ENCODE measurements at places on chromosomes 7 and 10.

DNA sequence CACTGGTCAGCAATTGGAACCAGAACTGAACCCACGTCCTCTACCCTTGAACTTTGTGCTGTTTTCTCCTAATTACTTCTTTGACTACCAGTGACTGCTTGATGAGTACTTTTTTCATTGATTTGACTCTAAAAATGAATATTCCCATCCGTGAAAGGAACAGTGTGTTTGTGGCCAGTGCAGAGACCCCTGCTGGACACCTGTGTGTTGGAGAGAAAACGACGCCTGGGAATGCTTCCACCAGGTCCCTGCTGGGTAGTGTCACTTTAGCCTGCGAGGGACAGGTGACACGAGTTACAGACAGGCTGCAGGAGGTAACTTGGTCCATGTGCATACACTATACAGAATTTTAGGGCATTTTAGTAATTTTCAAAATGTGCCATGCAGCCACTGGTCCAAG lies 6.8 kb upstream of the GJD4 start:
- DNase-seq, result no peak

- DNase-seq, result no peak
Measured at GRCh38 chr7:47428052-47428767, 153.7 kb downstream of the TNS3 start.

DNA sequence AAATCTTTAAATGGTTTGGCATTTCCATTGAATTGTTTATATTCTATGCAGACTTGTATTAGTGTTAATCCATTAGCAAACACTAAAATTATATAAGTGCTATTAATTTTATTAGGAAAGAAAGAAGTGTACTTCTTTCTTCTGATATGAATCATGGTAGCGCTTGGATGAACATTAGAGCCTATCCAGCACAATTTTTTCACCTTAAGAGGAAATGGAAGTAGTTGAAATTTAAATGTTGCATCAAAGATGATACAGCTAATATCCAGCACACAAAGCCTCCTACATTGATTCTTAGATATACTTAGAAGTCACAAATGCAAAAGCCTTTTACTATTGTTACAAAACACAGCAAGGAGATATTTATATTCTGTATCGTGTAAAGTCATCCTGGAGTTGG lies 174.5 kb downstream of the AHR start:
- DNase-seq, result no peak

DNA sequence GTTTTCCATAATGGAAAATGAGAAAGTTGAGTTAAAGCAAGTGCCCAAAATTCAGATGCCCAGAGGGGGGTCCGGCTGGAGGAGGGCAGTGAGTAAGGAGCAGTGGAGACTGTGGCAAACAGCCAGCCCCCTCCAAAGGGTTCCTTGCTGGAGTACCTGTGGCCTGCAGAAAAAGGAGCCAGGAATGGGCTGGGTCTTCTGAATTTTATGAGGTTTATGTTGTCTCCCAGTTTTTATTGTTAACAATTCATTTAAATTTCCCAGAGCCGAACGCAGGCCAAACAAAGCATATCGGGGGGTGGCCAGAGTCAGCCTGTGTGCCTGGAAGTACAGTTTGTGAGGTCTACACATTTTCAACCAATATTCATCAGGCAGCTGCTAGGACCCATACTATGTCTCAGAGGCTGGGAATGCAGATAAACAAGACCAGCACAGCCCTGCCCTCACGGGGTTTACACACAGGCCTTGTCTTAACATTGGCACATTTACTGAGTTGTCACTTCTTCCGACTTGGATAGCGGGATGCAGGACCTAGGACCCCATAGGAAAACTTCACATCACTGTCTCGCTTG lies 12.9 kb upstream of the CSGALNACT2 start:
- no peak for DNase-seq

GRCh38 chr10:98028168-98028770 lies 2.2 kb downstream of the CRTAC1 start:
- peak; percentile 78 for DNase-seq

GRCh38 chr7:21364801-21365271 lies 63.0 kb upstream of the SP4 start:
- no peak for DNase-seq

GRCh38 chr10:118963933-118964332 lies 65.6 kb upstream of the NANOS1 start:
- DNase-seq, result no peak

DNA sequence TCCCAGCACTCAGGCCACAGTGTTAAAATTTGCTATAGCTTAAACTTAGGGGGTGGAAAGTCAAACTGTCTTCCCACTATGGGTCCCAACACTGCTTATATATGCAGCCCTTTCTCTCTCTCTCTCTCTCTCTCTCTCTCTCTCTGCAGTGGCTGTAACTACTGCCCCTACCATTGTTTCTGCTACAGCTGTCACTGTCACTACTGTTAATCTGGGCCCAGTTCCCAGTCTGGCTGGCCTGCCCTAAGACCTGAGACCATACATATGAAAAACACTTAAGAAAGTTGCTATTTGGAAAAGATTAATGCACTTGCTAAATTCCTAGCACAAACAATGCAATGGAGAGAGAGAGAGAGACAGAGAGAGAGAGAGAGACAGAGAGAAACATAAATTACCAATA lies 78.6 kb downstream of the THSD7A start:
- DNase-seq, result no peak

- no peak for DNase-seq
Measured at GRCh38 chr7:126657599-126658358, 595.0 kb downstream of the GRM8 start.

DNA sequence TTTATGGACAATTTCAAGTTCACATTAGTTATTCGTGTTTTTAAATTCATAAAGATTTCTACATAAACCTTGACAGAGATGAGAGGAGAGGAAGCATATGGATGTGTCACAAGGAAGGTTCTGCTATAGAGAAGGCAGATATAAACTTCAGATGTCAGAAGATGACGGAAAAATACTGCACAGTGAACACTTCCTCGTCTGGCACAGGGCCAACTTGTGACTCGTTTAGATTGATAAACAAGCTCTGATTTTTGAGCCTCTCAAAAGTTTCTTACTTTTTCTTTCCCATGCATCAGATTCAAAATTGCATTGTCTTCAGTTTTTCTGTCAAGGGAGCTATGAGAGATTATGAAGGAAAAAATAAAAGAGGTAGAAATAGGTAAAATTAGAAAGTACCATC lies 156.4 kb upstream of the MINDY3 start:
- DNase-seq, result no peak

GRCh38 chr10:52100011-52100547 lies 214.0 kb upstream of the DKK1 start:
- DNase-seq, result no peak

DNA sequence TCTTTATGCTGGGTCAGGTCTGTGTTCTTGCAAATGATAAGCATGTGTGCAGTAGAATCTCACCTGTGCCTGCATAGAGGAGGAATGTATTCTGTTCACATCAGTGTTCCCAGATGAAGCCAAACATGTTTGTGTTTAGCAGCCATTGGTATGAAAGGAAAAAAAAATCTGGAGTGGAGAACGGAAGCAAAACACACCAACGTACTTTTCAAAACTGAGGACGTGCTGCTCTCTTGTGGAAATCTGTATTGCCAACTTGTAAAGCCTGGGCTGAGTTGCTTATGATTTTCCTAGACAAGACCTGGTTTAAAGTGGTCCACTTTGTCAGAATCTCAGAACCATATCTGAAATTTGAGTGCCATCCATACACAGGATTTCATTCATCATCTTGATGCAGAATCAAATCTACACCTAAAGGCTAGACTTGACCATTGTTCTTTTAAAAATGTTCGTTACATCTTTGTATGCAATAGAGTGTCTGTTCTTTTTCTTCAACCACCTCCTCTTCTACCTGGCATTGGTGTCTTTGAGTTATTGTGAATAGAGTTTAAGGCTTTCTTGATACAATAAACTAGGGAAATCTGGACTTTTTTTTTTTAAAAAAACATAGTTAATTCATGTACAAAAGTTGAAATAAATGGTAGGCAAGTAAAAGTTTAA lies 367.7 kb downstream of the PHF14 start:
- no peak for DNase-seq

DNA sequence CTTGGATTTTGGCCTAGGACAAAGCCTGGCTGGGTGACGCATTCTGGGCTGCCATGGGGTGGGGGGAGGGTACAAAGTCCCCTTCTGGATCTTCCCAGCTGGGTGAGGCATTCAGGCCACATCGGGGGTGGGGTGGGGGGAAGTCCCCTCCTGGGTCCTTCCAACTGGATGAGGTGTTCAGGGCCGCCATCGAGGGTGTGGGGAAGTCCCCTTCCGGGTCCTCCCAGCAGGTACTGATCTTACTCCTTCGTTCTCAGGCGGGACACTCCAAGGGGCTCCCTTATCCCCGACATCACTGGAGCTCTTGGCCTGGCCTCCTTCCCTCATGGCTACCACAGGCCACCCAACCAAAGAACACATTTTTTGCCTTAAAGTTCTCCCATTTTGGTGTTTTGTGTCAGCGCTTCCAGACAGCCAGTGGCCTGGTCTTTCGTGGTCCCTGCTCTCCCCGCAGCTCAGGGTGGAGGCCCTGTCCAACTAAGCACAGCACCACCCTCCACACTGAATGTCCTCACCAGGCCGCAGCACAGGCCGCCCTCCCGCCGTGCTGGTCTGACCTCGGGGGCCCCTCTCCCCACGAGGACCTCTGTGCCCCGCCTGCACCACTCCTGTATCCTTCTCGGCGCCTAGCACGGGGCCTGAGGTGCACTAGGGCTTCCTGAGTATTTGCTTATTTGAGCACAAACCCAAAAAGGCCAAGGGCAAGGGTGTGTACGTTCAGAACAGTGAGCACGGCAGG lies 38.5 kb downstream of the EN2 start:
- no peak for DNase-seq

DNA sequence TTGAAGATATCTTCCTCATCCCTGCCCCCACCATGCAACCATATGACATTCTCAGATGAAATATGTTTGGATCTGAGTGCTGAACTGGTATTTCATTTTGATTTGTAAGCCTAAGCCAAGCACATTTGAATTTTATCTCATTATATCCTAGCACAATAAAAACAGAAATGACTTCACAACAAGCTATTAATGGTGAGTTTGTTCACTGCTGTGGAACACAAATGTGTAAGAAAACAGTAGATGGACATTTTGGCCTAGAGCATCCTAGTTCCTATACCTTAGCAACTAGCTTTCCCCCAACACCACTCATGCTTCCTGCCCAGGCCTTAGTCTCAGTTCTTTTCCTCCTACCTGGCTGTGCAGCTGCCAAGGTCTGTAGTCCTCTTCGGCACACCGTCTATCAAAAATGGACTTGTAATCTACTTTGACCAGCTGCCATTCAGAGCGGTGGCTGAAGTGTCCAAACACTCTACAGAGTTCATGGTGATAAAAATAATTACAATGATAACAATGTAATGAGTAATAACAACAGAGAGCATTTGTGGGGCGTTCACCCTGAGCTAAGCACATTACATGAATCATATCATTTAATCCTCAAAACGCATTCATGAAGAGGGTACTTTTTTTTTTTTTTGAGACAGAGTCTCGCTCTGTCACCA lies 491.9 kb downstream of the SORCS1 start:
- DNase-seq, result no peak

GRCh38 chr7:44111761-44112160 lies 7.6 kb downstream of the AEBP1 start:
- DNase-seq, result no peak

- peak; percentile 2 for DNase-seq
Measured at GRCh38 chr7:22146961-22147512, 201.3 kb upstream of the CDCA7L start.

- DNase-seq, result no peak
Measured at GRCh38 chr10:123390874-123391273, 236.7 kb downstream of the BUB3 start.

Measured in GM12891 (cell line).